ENCODE measurements at places on chromosomes 3 and 15.

DNA sequence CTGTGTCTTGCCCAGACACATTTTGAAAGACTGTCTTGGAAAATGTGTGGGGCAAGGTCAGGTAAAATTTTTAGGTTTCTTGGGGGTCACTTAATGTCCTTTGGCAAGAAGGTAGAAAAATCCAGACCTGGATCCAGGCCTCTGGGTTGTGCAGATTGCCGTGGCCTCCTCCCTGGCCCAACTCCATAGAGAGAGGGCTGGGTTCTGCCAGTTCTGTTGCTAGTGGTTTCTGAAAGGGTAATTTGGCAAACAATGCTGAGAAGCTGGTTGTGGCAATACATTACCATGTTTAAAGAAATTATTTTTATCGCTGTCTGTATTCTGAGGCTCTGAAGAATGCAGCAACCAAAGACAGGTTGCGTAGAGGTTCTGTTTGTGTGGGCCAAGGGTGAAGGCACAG is 20.2 kb upstream of the TMEM158 start:
- no peak for DNase-seq

DNA sequence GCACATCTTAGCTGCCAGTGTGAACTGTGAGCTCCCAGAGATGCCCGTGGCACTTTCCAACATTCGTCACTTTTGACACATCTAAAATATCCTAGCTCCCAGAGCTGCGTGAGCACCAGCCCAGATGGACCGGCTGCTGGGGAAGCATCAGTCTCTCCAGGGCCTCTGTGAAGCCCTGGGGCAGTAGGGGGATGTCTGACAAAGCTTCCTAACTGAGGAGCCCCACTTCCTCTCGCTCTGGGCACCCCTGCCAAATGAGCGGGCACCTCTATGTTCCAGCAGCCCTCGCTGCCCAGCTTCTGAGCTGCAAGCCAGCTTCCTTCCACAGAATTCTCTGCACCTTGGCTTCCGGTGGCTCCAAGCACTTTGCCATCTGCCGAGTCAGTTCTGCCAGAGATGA is 91.1 kb downstream of the LIPC start:
- no peak for DNase-seq

DNA sequence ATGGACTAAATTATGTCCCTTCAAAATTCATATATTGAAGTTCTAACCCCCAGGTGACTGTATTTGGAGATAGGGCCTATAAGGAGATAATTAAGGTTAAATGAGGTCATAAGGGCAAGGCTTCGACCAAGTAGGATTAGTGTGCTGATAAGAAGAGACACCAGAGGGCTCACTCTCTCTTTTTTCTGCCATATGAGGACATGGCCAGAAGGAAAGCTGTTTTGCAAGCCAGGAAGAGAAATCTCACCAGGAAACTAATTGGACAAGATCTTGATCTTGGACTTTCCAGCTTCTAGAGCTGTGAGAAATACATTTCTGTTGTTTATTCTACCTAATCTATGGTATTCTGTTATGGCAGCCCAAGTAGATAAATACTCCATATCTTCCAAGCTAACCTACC is 503.6 kb upstream of the NAALADL2 start:
- no peak for DNase-seq

DNA sequence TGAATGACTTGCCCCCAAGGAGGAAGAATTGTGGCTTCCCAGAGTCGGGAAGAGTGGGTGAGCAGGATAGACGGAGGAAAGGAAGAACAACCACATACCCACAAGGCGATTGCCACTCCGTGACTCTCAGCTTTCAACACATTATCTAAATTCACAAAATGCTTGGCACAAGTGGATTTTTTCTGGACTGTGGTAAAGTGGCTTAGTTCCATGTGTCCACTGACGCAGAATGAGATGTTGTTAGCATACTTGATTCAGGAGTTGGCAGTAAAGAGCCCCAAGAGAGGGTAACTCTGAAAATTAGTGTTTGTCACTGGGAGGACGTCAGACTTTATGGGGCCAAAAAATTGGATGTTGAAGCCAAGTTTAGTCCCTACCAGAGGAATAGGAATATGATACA is 198.8 kb upstream of the CTNNB1 start:
- no peak for DNase-seq

DNA sequence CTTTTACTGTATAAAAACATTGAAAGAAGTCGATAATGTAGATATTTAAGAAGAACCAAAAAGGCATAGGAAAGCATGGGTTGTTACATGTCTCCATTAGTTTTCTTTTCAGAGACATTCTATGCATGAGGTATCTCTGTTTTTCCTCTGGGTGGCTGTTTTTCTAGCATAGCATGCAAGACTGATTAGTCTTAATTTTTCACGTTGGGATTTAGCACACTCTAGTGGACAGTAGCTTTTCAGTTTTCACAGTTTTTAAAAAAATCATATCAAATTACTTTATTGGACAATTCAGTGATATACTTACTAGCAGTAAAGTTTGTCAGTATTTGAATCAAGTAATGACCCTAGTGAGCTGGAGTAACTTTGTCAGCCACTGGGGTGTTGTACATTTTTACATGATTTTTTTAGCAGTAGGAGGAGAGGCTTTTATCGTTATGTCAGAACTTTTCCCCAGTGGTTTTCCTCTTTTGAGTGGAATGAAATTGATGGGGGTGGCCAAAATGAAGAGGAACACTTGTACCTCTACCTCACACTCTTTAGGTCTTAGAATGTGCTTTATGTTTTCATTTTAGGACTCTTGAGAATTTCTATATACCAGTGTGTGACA is 57.2 kb downstream of the SEC22A start:
- DNase-seq, result no peak

DNA sequence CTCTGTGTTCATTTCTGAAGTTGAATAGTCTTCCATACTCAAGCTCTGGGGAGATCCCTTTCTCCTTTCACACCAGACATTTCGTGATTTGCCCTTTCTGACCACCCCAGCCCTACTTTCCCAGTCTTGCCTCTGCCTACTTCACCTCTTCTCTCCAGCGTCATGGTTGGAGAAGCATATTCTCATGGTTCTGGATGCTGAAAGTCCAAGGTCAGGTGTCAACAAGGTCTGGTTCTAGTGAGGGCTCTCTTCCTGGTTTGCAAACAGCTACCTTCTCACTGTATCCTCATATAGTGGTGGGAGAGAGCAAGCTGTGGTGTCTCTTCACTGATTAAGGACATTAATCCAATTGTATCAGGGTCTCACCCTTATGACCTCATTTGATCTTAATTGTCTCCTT is 169.4 kb downstream of the IGF1R start:
- DNase-seq, result no peak

GRCh38 chr3:180383332-180384020 is 218.5 kb upstream of the TTC14 start:
- no peak for DNase-seq

GRCh38 chr15:62492900-62493299 is 327.8 kb upstream of the C2CD4B start:
- no peak for DNase-seq

GRCh38 chr15:24961967-24962366 is 7.2 kb downstream of the SNRPN start:
- DNase-seq, result no peak

GRCh38 chr15:74134387-74135027 is 4.1 kb downstream of the ISLR2 start:
- DNase-seq, result no peak

DNA sequence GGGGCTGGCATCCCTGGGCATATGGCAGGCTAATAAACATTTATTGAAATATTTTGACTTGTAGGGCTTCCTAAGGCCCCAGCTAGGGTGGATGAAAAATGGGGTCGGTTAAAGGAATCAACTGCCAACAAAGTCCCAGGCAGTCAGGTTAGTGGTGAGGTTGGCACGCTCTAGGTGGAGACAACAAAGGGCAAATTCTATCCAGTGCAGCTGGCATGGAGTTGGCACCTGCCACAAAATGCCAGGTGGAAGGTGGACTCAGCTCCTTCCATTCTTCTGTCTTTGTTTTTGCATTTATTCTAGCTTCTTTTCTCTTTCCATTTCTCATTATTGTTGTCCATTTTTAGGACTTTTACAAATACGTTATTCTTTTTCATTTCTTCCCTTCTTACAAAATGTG is 31.0 kb downstream of the LCMT2 start:
- DNase-seq, result no peak

GRCh38 chr15:29435811-29436210 is 166.2 kb upstream of the NSMCE3 start:
- no peak for DNase-seq

- DNase-seq, result no peak
Measured at GRCh38 chr15:99987119-99987506, 253.9 kb upstream of the LYSMD4 start.

DNA sequence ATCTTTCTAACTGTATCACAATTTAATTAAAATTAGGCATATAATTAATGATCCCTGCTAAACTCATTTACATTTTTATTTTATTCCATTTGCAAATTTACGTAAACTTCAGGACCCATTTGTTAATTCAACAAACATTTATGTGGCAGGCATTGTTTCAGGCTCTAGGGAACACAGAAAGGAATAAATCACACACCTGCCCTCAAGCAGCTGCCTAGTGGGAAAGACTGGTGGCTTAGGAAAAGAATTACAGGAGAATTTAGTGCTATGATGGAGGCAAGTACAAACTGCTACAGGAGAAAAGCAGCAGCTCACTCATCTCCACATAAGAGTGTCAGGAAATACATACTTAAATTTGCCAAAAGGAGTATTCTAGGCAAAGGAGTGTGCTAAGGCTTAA is 11.2 kb downstream of the CBLB start:
- DNase-seq, result no peak

- DNase-seq, result no peak
Measured at GRCh38 chr3:23649448-23649847, 156.3 kb upstream of the UBE2E1 start.
